Activated CD4-positive, alpha-beta T cell treated with anti-CD3 and anti-CD28 coated beads for 48 hours (primary cell): ENCODE measurements at places on chromosomes 7 and 10.

DNA sequence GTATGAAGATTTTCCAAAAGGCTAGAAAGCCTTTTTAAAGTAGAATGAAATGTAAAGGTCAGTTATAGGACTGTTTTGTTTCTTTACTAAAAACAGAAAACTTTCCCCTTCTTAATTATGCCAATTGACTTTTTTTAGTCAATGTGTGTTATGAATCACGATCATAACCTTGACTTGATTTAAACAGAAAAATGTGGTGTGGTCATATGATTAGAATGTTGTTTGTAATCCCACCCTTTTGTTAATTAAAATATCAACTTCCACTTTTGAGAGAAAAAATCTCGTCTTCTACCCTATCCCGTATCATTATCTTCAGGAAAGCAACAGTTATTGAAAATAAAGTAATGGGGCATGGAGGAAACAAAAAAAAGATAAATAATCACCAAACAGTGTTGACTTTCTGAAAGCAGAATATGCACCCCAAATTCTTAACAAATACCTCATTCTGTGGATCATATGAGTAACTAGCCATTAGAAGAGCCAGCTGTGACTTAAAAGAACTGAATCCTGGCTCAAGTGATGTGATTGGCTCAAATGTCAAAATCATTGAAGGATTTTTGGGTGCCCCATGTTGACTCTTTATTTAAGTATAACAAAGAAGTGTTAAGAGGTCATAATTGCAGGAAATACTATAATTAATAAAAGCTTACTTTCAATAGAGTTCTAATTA, 32.3 kb upstream of the SLC16A12 start:
- no peak for DNase-seq

GRCh38 chr7:50730446-50731400, 52.0 kb downstream of the GRB10 start:
- no peak for DNase-seq

- DNase-seq = peak; percentile 47
Observed at GRCh38 chr7:25028370-25029021, 48.5 kb upstream of the OSBPL3 start.

DNA sequence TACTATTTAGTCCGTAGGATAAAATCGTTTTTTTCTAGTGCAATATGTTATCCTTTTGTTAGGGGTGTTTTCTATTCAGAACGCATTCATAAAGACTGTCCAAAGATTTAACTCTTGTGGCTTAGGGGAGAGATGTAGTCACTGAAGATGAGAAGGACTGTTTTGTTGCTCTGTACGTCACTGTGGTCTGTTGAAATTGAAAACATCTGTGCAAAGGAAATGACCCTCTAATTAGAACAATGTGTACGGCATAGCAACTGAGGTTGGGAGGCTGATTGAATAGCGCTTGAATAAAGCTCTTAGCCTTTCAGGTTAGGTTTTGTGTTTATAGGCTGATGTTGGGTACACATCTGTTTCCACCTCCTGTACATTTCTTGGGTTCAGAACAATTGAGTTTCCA, 453.4 kb upstream of the AKR1E2 start:
- no peak for DNase-seq

DNA sequence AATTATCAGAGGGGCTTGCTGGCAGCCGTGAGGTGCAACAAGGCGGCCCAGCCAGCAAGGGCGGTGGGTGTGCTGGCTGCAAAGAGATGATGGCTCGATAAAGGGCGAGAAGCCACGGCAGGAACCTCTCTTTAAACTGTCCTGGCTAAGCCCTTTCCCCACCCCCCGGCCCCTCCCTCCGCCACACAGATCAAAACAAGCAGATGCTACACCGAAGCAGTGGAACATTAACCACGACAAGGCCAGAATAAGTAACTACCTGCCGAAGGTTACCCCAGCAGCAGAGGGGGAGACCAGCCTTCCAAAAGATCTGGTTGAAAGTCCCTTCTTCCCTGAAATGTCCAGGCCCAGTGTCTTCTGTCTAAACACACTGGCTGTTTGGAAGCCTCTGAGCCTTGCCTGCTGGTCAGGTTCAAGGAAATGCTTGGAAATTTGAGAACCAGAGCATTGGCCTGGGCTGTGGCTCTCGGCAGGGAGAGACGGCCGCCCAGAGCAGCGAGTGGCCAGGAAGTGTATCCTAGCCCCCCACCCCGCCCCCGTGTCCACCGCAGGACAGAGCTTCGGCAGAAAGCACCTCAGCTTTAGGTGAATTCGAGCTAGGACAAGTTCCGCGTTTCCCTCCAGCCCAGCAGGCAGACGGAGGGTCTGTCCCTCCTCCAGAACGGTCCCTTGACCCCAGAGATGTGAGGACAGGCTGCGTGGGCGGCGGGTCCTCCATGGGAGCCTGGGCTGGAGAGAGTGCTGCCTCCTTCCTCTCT, 2.1 kb downstream of the FAM20C start:
- no peak for DNase-seq

- no peak for DNase-seq
Observed at GRCh38 chr7:55129541-55130394, 111.0 kb downstream of the EGFR start.

DNA sequence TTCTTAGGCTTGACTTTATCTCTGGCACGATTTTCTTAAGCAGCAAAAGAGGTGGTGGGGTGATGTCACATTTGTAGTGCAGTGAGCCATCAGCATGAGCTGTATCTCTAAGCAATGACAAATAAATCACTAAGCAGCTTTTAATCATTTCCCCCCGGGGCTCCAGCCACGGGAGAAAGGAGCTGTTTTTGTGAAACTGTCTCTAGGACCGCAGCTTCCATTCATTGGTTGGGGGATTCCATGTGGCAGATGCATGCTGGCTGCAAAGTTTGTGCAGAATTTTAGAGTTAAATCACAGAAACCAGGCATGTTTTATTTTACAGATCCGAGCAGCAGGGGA, 464 bp downstream of the KIAA1217 start:
- DNase-seq = peak; percentile 73

DNA sequence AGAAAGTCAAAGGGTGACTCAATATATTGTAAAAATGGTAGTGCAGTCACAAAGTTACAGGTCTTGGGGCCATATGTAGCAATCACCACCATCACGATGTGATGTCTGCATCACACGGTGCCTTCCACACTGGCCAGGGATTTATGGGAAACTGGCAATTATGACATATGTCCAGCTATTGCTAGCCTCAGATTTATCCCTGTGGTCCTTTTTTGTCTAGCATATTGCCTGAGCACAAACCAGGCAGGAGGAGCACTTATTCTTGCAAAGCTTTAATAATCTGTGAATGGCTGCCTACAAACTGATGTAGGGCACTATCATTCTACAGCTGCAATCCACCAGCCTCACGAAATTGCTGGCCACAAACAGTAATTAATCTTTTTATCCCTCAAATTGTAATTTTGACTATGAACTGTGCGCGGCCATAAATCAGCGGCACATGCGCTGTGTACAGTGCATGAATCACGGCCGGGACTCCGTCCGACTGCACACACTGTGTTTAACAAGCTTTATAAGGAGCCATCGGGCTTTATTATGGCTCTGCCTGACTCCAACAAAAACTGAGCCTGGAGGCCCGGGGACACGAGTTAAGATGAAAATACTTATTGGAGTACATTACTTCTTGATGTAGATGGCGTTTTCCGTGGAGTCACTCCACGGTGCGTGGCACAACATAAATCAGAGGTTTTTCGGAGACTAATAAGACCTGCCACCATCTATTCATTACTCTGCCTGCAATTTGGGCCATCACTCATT, 115.2 kb downstream of the EBF3 start:
- DNase-seq = no peak

DNA sequence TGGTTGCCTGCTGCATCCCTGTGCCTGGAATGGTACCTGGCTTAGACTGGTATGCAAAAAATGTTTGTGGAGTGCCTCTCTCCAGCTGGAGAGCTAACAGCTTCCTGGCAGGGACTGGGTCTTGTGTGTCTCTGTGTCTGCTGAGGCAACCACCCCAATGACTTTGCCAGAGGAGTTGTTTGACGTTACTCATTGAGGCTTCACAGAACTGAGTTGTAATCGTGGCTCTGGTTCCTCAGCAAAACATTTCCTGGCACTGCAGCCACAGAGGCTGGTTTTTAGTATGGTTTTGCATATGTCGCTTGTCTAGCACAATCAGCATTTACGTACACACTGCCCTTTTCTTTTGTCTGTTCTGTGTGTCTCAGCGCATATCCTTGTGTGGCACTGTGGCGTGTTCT, 7.5 kb downstream of the ZNF282 start:
- peak; percentile 50 for DNase-seq

DNA sequence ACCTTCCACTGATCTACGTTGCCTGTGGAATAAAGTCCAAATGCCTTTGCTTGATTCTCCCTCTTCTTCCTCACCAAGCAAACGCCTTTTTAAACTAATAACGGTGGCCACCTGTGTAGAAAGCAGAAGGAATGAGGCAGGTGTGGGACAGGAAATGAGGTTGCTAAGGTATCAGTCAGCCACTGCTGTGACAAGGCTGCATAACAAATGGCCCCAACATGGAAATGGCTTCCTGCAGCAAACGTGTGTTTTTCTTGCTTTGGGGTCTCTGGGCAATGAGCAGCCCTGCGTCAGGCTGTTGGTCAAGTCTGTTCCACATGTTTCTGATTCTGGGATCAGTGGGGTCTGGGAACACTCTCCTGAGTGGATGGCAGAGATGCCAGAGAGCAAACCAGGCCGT, 56.0 kb upstream of the EN2 start:
- no peak for DNase-seq

GRCh38 chr7:157662981-157663716, 326.3 kb downstream of the DNAJB6 start:
- no peak for DNase-seq

DNA sequence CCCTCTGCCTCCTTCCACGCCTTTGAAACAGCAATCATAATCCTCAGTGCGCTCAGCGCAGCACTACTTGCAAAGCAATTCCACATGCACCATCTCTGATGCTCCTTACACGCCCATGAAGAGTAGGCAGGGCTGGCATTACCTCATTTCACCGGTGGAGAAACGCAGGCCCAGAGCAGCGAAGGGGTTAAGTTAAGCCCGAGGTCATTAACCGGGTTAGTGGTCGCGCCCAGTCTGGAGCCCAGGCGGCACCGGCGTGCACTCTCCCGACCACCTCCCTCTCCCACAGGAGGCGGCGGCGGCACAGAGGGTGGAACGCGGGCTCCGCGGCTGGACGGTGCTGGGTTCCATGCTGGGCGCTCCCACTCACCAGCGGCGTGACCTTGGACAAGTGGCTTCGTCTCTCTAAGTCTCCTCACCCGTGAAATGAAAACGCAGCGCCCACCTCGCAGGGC, 515 bp downstream of the FASTK start:
- DNase-seq = peak; percentile 40

- no peak for DNase-seq
Observed at GRCh38 chr7:84364708-84365107, 170.1 kb upstream of the SEMA3A start.

DNA sequence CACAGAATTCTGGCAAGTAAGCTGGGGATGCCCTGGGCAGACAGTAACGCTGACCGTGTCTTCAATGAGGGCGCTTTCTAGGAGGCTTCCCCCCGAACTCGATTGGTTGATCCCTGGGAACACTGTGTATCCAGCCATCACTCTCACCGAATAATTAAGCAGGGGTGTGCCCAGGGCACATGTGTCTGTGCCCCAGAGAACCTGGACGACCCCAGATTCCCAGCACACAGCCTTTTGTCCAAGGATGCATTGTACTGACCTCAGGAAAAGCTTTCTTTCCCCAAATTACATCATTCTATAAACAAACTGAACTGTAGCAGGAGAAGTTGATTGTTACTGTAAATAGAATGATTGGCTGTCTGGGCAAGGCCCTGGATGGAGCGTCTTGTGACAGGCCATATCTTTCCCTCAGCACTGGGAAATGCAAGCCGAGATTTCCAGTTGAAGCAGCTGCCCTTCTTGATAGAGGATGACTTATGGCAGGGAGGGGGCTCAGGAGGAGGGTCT, 6.6 kb upstream of the DEPP1 start:
- no peak for DNase-seq

- no peak for DNase-seq
Observed at GRCh38 chr10:15035385-15036301, 8.1 kb upstream of the OLAH start.

DNA sequence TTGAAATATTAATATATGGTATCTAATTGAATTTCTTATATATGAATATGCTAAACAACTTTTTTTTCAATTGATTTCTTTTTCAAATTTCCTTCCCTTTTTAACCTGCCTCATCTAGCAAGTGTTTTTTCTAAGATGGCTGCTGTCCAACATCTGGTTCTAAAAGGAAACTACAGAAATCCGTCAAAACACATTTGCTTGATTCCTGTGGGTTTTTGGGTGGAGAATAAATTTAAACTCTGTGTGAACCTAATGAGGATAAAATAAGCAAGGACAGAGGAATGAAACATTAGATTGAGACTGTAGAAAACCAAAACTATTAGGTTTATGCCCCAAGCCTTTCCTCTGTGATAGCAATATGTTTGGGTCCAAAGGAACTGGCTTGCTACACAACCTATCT, 75.5 kb upstream of the STARD3NL start:
- no peak for DNase-seq

GRCh38 chr7:137961200-137962177, 40.4 kb downstream of the CREB3L2 start:
- DNase-seq = peak; percentile 56

GRCh38 chr7:147196481-147196880, 1079.9 kb downstream of the CNTNAP2 start:
- DNase-seq = no peak
